Stimulated activated CD8-positive, alpha-beta memory T cell treated with anti-CD3 and anti-CD28 coated beads, Interleukin-7, amount 100 ng/mL, for 4 hours (primary cell): ENCODE measurements at places on chromosomes 13 and 19.

GRCh38 chr19:1705367-1705766 is 47.9 kb upstream of the ONECUT3 start:
- DNase-seq = no peak

- DNase-seq = no peak
Measured at GRCh38 chr13:58933475-58933874, 1230.3 kb downstream of the DIAPH3 start.

- no peak for DNase-seq
Measured at GRCh38 chr19:7788933-7789323, 25.9 kb downstream of the CLEC4M start.

DNA sequence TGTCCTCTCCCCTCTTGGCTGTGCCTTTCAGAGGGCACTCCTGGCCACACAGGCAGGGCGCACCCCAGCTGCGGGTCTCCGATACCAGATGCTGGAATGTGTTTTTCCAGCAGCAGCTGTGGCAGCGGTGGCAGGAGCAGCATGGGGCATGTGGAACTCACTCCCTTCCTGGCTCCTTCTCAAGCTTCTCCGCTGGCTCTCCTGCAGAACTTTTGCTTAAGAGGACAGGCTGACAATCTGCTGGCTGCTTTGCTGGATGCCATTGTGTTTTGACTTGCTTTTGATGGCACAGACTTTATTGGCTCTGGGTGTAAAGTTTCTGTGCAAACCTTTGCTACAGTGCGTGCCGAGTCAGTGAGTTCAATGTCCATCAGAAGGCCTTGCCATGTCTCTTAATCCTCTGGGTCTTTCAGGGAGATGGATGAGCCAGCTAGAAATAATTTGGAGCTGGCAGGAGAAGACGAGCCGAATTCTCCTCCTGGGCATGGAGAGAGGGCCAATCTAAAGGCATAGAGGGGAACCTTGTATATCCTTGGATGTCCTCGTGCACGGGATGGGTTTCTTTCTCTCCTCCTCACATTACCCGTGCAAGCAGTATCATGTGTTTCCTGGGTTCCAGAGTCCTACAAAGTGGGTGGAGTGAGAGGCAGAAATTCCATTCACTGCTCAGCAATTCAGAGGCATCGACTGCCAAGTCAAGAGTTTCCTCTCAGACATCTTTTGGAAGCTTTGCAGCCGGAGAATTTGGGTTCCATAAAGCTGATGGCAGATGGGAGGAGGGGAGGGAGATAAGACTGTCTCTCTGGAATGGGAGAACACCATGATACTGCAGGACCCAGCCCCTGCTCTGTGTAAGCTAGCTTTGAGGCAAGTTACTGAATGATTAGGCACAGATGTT is 231.2 kb downstream of the FGF9 start:
- DNase-seq = no peak

- DNase-seq = no peak
Measured at GRCh38 chr19:2624537-2625091, 77.9 kb downstream of the GNG7 start.

- peak; percentile 50 for DNase-seq
Measured at GRCh38 chr19:48635263-48635965, 1.8 kb downstream of the DBP start.

GRCh38 chr19:39413272-39413910 is 922 bp downstream of the PLEKHG2 start:
- no peak for DNase-seq

DNA sequence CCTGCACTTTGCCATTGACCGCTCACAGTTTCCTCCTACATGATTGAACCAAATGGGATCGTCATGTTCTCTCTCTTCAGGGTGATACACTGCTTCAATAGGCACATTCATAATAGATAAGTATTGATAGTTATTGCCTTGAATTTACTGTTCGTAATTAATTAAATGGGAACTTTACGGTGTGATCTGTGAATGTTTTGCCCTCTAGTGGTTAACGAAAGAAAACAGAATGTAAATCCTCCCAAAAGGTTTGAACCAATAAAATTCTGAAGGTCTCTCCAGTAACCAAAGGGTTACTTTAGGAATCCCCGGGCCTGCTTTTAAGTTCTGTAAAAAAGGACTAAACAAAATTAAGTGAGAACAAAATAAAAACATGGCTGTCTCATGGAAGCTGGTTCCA is 389.3 kb downstream of the DACH1 start:
- no peak for DNase-seq

DNA sequence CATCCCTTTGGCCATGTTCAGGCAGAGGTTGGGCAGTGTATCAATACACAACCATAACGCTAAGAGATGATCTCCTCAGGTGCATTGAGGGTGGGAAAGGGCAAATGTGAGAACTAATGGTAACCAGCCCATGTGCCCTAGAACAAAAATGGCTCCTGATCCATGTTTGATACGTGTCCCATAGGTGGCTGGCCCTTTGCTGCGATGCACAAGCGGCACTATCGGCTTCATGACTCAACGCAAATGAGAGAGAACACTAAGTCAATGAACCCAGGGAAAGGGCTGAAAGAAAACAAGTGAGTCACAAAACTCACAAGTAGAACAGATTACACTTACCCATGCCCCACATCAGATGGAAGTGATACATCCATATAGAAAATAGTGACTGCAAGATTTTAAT is 201.7 kb downstream of the ABCC4 start:
- no peak for DNase-seq

GRCh38 chr19:944663-945241 is 18.9 kb downstream of the ARID3A start:
- no peak for DNase-seq

DNA sequence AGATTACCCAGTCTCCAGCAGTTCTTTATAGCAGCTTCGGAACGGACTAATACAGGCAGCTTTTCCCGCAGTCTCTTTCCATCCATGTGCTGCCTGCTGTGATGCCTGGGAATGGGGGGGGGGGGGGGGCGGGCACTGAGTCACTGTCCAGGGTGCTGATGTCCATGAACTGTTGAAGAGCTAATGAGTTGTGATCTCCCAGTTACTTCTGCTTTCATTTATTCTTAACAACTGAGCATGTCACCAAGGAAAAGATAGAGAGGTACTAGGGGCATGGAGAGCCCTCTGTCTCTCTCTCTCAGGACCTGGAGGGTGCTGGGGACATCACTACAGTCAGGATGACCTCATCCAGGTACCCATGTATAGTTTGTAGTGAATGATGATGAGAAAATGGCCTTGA is 20.3 kb upstream of the CEACAM1 start:
- DNase-seq = no peak

DNA sequence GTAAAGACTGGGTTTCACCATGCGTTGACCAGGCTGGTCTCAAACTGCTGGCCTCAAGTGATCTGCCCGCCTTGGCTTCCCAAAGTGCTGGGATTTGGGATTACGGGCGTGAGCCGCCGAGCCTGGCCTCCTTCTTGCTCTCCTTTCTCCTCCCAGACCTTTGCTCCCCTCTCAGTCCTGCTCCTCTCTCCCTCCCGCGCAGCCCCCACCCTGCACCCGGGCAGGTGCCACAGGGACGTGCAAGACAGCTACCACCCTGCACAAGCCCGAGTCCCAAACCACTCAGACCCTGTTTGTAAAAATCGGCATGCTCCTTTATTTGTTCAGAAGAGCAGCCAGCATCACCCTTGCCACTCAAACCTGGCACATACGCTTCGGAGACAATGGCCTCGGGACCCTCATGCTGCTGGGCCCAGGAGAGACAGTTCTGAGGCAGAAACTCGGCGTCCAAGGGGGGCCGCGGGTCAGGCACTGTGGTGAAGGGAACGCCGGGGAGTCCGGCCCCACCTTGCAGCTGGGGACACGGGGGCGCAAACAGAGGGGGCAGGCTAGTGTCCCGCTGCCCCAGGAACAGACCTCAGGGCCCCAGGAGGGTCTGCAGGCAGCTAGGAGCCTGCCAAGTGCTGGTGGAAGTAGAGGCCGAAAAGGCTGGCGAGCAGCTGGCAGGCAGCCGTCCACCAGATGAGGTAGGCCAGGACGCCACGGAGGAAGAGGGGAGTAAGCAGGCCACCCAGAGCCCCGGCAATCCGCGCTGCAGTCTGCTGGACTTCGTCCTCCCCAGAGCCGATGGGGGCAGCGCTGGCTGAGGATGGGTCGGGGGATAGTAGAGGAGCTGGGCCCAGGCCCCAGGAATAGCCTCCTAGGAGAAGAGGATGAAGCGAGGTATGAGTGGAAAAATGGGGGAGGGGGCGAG is 18.7 kb downstream of the TMEM161A start:
- no peak for DNase-seq

DNA sequence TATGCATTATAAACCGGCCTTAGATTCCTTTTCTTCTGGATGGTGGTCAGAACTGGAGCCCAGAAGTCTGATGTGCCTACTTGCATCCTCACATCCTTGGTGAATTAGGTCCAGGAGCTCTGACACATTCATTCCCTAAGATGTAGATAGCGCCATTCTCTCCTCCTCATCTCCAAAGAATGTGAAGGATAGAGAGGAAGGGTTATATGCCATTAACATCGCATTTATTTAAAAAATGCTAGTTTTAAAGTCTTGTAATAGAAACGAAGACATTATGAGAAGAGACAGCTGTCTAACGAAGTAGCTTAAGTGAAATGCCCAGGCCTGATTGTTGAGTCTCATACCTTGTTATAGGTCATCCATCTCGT is 9.7 kb downstream of the MBNL2 start:
- no peak for DNase-seq

- DNase-seq = no peak
Measured at GRCh38 chr19:54606230-54606629, 12.8 kb downstream of the LILRA1 start.

GRCh38 chr13:32824675-32825074 is 191.5 kb upstream of the KL start:
- no peak for DNase-seq

DNA sequence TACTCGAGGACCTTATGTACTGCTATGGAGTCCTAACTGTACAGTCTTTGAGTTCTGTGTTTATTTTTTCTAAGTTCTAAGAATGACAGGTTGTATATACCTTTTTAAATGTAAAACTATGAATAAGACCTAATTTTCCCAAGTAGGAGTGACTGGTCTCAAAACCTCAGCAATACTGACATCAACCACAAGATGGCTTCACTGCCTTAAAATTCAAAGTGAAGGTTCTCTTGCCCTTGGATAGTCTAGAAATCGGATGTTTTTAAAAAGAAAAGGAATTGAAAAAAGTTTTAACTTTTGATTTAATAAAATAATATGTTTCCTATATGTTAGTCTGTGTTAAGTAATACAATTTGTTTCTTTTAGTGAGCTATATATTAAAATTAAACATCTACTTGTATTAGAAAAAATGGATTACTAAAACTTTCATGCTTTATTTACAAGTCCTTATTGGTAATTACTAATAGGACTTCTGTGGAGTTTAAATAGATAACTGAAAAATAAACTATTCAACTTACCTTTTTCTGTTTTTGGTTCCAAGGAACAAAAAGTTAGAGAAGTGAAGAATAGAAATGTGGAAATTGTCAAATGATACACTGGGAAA is 52.0 kb downstream of the TDRD3 start:
- DNase-seq = no peak

- no peak for DNase-seq
Measured at GRCh38 chr13:31818236-31818635, 78.9 kb downstream of the RXFP2 start.

GRCh38 chr13:30721936-30722335 is 13.4 kb upstream of the ALOX5AP start:
- DNase-seq = no peak

DNA sequence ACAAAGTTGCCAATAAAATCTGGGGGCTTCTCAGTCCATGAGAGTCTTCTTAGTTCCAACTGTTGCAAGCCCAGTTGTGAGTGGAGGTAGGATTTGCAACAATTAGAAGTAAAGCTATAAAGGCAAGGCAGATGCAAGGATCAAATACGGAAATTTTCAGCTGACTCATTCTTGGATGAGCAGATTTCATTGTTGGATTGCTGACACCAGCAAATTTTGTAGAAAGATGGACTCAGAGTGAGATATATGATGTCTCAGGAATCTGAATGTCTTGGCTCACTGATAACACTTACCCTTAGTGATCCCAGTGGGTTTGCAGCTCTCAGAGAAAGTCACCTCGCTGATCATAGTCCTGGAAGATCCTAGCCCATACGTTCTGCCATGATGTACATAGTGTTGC is 209.0 kb downstream of the GPC6 start:
- no peak for DNase-seq

DNA sequence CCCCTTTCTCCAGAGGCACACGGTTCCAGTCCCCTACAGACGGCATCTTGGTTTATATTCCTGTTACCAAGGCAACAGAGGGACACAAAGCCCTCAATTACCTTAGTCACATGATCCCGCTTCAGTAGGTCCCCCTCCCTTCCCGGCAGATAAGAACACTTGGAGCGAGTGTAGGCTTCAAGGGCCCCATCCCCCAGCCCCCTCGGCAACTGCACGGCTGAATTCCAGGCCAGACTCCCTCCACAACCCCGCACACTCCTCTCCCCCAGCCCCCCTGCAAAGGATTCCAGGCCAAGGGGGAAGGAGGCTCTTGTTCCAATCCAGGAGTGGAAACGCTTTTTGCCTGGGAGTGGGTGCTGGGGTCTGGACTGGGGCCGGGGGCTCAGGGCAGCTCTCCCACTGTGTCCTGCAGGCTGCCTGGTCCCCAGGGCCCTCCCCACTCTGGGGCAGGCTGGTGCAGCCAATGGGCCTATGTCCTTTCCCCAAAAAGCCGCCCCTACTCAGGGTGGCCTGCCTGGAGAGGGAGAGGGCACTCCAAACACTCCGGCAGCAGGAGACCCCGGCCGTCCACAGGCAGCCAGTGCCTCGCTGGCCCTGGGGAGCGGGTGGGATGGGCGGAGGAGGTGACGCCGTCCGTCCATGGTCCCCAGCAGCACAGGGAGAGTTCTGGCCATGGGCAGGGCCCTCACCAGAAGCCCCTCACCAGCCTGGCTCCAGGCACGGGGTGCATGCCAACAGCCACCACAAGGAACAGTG is 62.6 kb downstream of the MLLT1 start:
- no peak for DNase-seq

- DNase-seq = no peak
Measured at GRCh38 chr13:46683676-46684260, 113.2 kb downstream of the ESD start.

GRCh38 chr13:110341445-110342244 is 34.6 kb downstream of the COL4A2 start:
- DNase-seq = no peak
